ENCODE measurements at places on chromosomes 16 and 17.

GRCh38 chr17:42329025-42329976 is 41.0 kb downstream of the STAT5A start:
- H3K36me3 ChIP-seq, result peaks cover 47% of the 10 kb centered on the region
- DNase-seq, result no peak
- H3K4me3 ChIP-seq, result no peak overlapping the region
- peak overlapping the region; percentile 24 for H3K27ac ChIP-seq

DNA sequence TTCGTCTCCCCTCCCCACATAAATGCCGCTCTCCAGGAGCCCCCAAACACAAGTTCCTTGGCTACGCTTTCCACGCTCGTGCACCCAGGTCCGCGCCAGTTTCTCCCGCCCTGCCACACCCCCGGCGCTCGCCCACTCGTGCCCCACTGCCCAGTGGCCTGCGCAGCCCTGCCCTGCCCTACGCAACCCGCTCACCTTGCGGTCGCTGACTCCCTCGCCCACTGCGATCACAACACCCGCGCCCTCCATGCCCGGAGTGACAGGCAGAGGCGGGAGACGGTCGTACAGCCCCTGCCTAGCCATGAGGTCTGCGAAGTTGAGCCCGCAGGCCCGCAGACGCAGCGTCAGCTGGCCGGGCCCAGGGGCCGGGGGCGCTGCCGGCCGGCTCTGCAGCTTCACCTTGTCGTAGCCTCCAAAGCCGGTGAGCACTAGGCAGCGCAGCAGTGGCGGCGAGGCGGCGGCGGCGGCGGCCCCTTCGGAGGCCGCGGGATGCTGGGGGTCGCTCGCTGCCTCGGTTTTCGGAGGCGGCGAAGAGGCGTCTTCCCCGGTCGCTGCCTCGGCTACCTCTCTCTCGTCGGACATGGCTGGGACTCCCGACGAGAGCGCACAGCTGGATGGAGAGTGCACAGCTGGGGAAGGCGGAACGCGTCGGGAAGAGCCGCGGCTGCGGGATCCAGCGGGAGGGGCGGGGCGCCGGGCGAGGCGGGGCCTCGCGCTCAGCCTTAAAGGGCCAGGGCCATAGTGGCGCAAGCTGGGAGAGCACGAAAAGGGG is at the start of gene VAT1:
TSS of gene VAT1 (minus strand) at position 645 of the 772 bp plus-strand sequence. CDS start at position 582, 63 bp downstream.
- peaks cover 43% of the 10 kb centered on the region for H3K4me1 ChIP-seq
- peak within 1 kb of the TSS; percentile 84 for H3K4me3 ChIP-seq
- H3K27me3 ChIP-seq, result peaks cover 58% of the 10 kb centered on the region
- no peak within 1 kb of the TSS for H3K27ac ChIP-seq
- peaks cover 2% of the 10 kb centered on the region for H3K36me3 ChIP-seq
- DNase-seq, result peak; percentile 78

DNA sequence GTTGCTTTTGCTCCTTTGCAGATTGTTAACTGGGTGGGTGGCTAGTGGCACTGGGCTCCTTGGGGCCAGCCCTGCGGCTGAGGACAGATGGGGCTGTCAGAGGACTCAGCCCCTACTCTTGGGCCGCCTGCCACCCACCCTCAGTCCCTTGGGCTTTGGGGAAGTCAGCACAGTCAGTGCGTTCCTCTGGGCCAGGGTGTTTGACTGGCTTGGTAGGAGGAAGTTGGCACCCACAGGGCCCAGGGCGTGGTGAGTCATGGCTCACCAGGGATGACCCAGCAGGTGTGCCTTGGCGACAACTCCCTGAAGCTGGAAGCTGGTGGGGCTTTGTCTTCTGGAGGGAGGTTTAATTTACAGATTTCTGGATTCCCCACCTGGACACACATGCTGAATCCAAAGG is 32.4 kb downstream of the HAPSTR1 start:
- H3K4me1 ChIP-seq, result peaks cover 44% of the 10 kb centered on the region
- no peak overlapping the region for H3K4me3 ChIP-seq
- H3K36me3 ChIP-seq, result peaks cover 27% of the 10 kb centered on the region
- H3K27me3 ChIP-seq, result no peaks in the 10 kb centered on the region

DNA sequence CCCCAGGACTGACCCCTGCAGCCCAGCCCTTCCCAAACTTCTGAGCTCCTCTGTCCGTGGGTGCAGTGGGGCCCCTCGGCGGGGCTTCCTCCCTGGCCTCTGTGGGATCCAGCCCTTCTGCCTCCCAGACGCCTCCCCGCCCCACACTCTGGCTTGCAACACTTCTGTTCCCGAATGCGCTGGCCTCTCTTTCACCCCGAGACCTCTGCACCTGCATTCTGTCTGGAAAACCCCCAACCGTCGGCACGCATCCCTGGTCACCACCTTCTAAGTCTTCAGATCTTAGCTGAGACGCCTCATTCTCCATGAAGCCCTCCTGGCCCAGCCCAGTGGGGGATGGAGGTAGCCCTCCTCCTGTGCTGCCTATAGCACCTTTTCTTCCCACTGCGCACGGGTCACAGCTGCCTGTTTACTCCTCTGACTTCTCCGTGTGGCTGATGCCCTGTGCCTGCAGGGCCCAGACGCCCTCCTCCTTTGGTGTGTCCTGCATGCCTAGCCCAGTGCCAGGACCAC is 26.4 kb downstream of the TMEM235 start:
- DNase-seq, result peak; percentile 52
- H3K4me1 ChIP-seq, result peaks cover 80% of the 10 kb centered on the region
- H3K36me3 ChIP-seq, result no peaks in the 10 kb centered on the region
- peak overlapping the region; percentile 92 for H3K27ac ChIP-seq
- peak overlapping the region; percentile 48 for H3K4me3 ChIP-seq

DNA sequence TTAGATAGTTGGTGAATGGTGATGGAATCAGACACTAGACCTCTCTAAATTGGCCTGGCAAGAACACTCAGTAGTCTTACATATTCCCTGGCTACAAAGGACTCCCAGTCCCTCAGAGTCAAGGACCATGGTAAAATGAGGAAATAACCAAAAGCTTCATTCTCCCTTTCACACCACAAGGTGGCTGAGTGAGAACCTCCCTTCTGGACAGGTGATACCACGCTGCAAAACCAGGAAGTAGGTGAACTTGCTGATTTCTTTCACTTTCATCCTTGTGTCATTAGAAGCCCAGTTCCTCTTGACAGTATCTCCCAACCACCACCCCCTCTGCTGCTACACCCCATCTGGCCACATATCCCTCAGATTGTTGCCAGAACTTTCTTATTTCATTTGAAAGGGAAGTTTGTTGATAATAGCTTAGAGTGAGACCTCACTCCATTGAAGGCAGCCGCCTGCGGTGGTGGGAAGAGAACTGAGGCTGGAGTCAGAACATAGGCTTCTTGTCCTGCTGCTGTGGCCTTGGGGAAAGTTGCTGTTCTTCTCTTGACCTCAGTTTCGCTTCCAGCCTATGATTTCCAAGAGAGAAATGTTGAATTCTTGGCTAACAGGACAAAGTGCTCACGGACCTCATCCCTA is 290.6 kb upstream of the CCL2 start:
- peak overlapping the region; percentile 76 for H3K27ac ChIP-seq
- peak; percentile 57 for DNase-seq
- H3K36me3 ChIP-seq, result peaks cover 3% of the 10 kb centered on the region
- peaks cover 51% of the 10 kb centered on the region for H3K4me1 ChIP-seq
- peak overlapping the region; percentile 5 for H3K4me3 ChIP-seq
- H3K27me3 ChIP-seq, result peaks cover 29% of the 10 kb centered on the region

DNA sequence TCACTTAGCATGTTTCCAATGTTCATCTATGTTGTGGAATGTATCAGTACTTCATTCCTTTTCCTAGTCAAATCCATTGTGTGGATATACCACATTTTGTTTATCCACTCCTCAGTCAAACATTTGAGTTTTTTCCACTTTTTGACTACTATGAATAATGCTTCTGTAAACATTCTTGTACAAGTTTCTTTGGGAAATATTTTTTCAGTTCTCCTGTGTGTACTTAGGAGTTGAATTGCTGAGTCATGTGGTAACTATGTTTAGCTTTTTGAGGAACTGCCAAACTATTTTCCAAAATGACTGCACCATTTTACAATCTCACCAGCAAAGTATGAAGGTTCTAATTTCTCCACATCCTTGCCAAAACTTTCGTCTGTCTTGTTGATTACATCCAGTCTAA is 223.7 kb upstream of the AXIN2 start:
- no peak overlapping the region for H3K27ac ChIP-seq
- no peaks in the 10 kb centered on the region for H3K4me1 ChIP-seq
- H3K27me3 ChIP-seq, result peaks cover 3% of the 10 kb centered on the region
- H3K36me3 ChIP-seq, result no peaks in the 10 kb centered on the region

DNA sequence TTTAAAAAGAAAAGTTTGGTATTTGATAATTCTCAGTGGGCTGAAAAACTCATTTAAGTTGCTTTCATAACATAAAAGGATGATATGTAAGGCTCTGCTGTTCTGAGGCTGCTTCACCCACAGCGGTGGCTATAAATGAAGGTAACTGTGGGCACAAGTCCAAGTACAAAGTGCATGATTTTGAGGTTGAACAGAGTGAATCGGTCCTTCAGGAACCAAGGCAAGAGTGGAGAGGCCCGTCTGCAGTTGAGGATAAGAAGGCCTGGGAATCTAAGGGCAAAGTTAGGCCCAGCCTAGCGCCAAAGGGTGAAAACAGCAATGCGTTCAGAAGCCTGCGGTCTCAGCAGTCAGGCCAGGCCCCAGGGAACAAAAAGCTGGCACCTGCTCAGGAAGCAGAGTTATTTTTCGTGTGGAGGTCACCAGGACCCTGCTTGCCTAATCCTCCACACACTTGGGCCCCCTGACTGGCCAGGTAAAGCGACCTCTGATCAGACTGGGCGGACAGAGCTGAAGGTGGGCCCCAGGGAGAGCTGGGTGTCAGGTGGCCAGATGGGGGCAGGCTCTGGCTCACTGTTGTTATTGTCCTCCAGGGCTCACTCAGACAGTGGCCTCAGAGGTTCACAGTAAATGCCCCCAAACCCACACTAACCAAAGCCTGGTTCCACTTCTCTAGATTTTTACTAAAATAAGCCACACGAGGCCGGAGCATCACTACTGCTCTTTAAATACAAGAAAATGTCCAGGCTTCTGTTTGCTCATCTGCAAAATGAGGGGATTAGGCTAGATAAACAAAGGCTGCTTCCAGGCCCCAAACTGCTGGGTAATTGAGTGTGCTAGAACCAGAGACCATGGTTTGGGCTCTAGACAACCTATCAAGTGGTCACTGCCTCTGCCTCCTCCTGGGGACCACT is 46.5 kb downstream of the TEX2 start:
- H3K36me3 ChIP-seq, result peaks cover 16% of the 10 kb centered on the region
- H3K27me3 ChIP-seq, result no peaks in the 10 kb centered on the region
- H3K27ac ChIP-seq, result no peak overlapping the region
- no peak overlapping the region for H3K4me3 ChIP-seq

DNA sequence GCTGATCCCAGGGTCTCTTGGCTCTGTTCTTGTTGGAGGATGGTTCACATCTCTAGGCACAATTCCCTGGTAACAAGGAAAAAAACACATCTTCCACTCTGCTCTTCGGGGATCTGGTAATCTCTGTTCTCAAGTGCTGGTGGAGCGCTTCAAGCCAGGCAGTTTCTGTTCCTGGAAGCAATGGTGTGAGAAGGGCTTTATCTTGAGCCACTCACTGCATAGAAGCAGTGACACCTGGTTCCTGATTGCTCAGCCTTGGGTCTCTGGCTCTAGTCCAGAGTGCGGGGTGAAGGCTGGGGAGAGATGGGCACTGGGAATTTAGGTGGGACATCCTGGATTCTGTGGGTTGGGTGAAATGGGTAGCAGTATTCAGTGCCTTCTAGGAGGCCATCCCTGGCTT is 14.1 kb downstream of the AKAP1 start:
- H3K4me3 ChIP-seq, result no peak overlapping the region
- no peak for DNase-seq
- peaks cover 3% of the 10 kb centered on the region for H3K36me3 ChIP-seq
- no peaks in the 10 kb centered on the region for H3K27me3 ChIP-seq
- H3K4me1 ChIP-seq, result peaks cover 17% of the 10 kb centered on the region
- peak overlapping the region; percentile 55 for H3K27ac ChIP-seq

DNA sequence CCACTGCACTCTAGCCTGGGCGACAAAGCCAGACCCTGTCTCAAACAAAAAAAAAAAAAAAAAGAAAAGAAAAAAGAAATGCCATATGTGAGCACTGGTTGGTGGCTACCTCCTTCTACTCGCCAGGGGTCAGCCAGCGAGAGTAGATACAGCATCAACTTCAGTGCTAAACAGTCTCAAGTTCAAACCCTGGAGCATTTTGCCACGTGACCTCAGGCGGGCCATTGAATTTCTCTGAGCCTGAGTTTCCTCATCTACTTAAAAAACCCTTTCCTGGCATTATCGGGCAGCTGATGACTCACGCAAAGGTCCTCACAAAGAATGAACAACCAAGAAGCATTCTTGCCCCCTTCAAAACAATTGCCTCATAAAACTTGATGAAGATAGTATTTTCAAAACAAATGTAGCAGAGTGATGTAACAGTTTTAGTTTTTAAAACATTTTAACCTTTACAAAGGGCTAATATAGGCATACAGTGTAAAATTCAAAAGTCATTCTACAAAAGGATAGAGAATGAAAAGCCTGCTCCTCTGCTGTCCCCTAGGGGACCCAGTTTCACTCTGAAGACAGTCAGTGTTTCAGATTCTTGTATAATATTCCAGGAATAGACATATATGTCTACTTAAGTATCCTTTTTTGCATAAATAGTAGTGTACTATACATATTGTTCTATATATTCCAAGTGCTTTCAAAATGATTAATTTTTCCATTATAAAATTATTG is 28.4 kb downstream of the DNAH2 start:
- H3K4me1 ChIP-seq, result no peaks in the 10 kb centered on the region
- no peak overlapping the region for H3K27ac ChIP-seq
- DNase-seq, result no peak
- no peak overlapping the region for H3K4me3 ChIP-seq

DNA sequence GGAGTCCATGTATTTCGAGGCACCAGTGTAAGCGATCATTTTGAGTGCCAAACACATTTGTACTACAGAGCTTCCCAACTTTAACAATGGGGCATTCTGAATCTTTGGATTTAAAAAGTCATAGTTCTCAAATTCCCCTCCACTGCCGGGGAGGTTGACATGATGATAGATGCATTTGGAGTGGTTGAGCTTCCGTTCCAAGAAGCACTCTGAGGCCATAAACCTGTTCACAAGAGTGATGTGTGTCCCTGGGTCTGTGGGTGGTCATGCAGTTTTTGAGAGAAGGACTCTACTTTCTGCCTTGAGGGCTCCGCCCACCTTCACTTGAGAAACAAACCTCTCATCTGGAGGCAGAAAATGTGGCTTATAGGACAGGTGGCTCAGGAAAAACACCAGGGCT is 43.7 kb downstream of the IRX5 start:
- DNase-seq, result no peak
- no peak overlapping the region for H3K27ac ChIP-seq
- H3K4me1 ChIP-seq, result no peaks in the 10 kb centered on the region
- H3K36me3 ChIP-seq, result no peaks in the 10 kb centered on the region

- H3K36me3 ChIP-seq, result no peaks in the 10 kb centered on the region
- H3K4me3 ChIP-seq, result no peak overlapping the region
- H3K27ac ChIP-seq, result no peak overlapping the region
- H3K4me1 ChIP-seq, result peaks cover 13% of the 10 kb centered on the region
- no peak for DNase-seq
Measured at GRCh38 chr16:24071666-24072360, 184.3 kb upstream of the CACNG3 start.
